ENCODE measurements at places on chromosomes 5 and 9.

DNA sequence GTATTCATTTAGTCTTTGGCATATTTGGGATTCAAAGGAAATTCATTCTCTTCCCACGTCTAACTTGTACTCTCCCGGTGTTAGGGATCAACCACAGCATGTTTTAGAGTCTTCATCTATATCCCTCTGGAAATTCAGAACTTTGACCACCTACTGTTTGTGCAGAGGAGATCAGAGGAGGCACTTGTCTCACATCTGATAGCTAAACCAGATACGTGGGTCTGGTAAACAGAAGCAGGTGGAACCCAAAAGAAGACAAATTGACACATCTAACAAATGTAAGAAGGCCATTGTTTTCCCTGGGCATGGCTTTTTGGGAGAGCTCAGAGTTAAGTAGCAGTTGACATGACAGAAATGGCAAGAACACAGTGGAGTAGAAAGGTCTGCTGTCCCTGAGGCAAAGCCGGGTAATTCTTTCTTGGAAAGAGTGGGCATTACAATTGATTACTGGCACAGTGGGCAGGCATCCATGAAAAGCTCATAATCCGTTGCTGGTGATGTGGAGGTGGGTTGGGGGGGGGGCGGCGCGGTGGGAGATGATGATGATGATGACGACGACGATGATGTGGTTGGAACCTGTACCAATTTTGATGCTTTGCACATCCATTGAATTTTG is 27.5 kb downstream of the PIP5K1B start:
- DNase-seq: no peak

DNA sequence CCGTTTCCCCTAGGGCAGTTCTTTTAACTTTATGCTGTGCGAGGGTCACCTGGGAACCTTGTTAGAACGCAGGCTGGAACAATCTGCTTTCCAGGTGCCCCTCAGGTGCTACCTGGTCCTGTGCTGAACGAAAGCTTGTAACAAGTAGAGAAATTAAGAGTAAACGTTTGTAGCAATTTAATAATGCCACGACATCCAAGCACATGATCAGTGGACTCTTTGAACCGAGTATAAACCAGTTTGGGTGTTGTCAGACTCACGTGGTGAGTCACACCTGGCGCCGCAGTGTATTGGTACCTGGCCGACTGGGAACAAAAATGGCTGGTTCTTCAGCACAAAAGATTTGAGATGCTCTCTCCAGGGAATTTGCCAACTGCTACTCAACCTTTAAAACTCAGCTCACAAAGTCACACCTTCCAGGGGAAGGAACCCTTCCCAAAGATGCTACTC is 926 bp upstream of the MYO10 start:
- no peak for DNase-seq

- DNase-seq: no peak
Measured at GRCh38 chr5:140348104-140348503, 1.7 kb upstream of the HBEGF start.

GRCh38 chr5:111227801-111228200 is 3.6 kb downstream of the CAMK4 start:
- DNase-seq: no peak

DNA sequence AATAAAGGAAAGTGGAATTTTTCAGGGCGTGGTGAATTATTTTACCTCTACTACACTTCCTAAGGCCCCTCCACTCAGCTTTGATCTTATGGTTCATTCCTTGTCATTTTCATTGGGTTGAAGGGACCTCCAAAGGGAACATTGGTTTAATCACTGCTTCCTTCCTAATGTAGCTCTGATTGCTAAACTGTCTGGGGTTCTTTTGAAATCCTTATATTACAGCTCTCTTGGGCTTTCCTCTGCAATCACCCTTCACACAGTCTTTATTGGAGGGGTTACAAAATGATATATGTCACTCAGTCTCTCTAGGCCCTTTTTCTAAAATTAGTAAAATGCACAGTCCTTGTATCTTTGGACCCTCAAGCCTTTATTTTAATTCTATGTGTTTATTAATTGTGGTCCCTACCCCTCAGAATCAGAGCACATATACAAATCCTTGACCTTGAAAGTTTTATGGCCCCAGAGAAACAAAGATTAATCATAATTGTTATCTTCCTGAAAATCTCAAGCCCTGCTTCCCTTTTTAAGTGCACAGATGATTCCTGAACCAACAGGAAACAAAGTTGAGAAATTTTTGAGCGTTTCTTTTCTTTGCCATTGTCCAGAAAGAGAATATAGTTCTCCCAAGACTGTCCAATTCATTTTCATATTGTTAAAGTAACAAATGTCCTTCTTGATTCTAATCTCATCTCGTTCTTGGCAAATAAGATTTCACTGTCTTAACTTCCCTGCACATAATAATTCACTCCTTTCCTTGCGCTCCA is 330.0 kb downstream of the ARRDC3 start:
- no peak for DNase-seq

- DNase-seq: no peak
Measured at GRCh38 chr5:175775416-175775815, 96.0 kb upstream of the CPLX2 start.

GRCh38 chr5:54589786-54590185 is 72.2 kb downstream of the SNX18 start:
- DNase-seq: no peak

Data from putamen (tissue), 1 donor.